ENCODE measurements at places on chromosomes 5 and 9. TPM values are rescaled to one million over a fixed set of nuclear protein-coding genes. Genes with fewer than 3 reads are reported as not detected.

DNA sequence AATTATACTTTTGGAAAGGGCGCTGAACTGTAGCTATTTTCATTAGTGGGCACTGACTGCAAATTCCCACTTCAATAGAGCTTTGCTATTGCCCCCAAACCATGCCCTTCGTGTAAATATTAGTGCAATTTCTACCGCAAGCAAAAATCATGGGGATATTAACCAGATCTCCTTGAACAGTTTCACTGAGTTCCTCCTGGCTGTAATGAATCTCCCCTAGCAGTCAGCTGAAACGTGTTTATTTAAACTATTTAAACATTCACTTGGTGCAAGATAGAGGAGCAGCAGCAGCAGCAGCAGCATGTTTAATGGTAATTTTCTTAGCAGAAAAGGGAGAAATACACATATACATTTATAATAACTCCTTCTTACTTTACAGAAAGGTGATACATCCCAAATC lies 54.4 kb downstream of the ARRDC3 start:
- DNase-seq, result no peak

DNA sequence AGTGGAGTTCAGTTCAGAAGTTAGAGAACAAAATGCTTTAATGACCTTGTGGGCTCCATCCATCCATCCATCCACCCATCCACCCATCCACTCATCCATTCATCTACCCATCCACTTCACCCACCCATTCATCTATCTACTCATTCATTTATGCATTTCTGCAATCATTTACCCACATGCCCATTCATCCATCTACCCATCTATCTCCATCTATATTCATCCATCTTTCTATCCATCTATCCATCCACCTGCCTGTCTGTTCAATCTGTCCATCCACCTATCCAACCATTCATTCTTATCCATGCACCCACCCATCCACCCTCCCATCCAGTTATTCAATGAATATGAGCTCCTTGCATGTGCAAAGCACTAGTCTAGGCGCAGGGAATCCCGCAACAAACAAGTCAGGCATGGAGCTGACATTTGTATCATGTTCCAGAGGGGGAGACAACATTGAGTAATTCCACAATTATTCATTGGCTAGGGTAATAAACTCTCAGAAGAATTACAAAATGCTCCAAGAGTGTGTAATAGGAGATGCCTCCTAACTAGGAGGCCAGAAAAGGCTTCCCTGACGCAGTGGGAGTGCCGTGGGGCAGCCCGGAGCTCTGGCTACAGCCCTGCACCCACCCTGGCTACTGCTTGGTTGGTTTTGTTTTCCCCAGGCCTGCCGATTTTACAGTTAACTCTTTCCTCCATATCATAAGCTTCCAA lies 211.2 kb downstream of the NXNL2 start:
- DNase-seq, result no peak

DNA sequence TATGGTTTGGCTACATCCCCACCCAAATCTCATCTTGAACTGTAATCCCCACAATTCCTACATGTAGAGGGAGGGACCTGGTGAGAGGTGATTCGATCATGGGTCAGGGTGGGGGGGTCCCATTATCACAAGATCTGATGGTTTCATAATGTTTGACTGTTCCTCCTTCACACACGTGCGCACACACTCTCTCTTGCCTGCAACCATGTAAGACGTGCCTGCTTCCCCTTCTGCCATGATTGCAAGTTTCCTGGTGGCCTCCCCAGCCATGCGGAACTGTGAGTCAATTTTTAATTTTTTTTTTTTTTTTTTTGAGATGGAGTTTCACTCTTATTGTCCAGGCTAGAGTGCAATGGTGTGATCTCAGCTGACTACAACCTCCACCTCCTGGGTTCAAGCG lies 27.0 kb downstream of the FAM169A start:
- no peak for DNase-seq

- DNase-seq, result no peak
Observed at GRCh38 chr9:109743696-109744095, 36.3 kb upstream of the PALM2AKAP2 start.

DNA sequence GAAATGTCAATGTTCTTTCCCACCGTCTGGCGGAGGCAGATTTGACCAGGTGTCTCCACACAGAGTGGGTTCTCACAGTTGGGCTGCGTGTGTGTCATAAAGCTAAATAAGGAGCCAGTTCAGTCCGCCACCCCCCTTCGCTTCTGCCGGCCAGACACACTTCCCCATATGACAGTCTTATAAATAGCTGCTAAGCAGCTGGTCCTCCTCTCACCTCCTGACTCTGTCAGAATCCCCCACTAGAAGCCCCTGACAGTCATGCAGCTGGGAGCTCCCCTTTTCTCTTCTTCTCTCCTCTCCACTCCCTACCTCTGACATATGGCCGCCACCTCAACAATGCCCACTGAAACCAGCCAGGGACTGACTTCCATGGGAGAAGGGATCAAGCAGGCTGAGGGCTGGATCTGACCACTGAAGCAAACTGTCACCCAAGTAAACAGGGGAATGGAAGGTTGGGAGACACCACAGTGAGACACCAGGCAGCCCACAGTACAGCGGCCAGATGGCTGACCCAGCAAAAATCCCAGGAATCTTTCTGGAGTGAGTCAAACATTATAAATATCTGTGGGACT lies 141.9 kb upstream of the EFNA5 start:
- no peak for DNase-seq

- peak; percentile 85 for DNase-seq
Observed at GRCh38 chr5:134184155-134185135, 7.7 kb upstream of the SKP1 start.

Gene QRFP
- not detected for total RNA-seq

Gene ARSK
- 13.9 TPM for total RNA-seq

Gene PCDHGA2
- 0.71 TPM for total RNA-seq

Gene SPATA31E1
- not detected for total RNA-seq

Gene DMRT3
- 0.41 TPM for total RNA-seq
